ENCODE measurements at places on chromosomes 3 and 15.
A peak's percentile ranks its signal among the peaks of the same experiment; 100 is the strongest.

DNA sequence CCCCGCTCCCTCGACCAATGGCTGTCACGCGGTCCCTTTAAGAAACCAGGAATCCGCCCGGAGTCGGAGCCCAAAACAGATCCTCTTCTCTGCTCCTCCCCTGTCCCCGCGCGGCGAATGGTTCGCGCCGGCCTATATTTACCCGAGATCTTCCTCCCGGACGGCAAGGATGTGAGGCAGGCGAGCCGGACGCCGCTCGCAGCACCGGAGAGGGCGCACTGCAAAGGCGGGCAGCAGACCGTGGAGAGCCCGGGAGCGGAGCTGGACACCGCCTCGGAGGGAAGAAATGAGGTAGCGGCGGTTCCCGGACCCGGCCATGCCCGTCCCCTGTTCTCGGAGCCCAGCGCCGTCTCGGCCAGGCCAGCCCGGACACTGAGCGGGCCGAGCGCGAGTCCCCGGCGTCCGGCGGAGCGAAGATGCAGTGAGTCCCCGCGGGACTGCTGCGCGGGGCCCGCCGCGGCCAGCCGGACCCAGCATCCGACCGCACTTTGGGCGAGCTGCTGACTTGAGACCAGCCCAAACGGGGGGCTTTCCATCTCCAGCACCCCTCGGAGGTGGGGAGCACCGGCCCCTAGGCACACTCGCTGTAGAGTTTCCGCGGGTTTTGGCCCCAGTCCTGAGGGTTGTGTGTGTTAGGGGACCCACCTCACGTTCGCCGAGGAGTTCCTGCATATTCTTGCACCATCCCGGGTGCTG, at the start of gene FAM43A:
Gene FAM43A, plus strand, starts transcription at position 166 of the 696 bp plus-strand sequence. CDS start 944 bp downstream, outside the sequence.
- DNase-seq = peak; percentile 96

DNA sequence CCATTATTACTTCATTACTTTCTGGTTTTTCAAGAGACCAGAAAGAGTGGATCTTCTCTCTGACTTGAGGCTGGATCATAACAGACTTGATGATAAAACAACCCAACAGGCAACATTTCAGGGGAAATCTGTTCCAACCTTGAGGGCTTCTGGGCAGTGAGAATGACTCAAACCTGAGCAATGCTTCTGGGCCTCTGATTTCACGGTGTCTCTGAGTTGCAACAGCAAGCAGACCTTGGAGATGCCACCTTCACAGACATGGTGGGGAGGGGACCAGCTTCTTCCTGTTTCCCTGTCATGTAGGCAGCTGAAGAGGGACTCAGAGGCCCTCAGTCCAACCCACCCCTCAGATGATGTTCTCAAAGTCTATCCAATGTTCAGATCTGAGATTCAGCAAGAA, 104.0 kb downstream of the ABHD5 start:
- DNase-seq = no peak

- DNase-seq = no peak
Measured at GRCh38 chr3:146966124-146966523, 361.0 kb upstream of the PLSCR5 start.

GRCh38 chr3:71237672-71238071, 345.9 kb downstream of the FOXP1 start:
- no peak for DNase-seq

DNA sequence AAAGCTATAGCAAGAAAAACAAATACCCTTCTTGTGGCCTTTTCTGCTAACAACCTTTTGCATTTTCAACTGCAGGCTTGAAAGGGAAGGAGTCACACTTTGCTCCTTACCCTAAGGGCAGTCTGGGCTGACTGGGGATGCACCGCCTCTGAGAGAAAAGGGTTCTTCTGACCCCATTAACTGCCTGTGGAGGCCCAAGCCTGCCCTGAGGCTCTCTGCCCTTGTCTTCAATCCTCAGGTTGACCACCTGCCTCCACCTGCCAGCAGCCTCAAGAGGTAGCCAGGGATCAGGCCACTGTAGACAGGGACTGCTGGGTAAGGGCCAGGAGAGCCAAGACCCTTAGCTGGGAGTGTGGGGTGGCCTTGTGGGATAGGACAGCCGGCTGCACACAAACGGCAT, 93.8 kb downstream of the SQOR start:
- DNase-seq = no peak

- DNase-seq = no peak
Measured at GRCh38 chr15:42547918-42548248, 710 bp downstream of the LRRC57 start.

Data from eye (tissue), 1 donor.